ENCODE measurements at places on chromosomes 7 and 10.

DNA sequence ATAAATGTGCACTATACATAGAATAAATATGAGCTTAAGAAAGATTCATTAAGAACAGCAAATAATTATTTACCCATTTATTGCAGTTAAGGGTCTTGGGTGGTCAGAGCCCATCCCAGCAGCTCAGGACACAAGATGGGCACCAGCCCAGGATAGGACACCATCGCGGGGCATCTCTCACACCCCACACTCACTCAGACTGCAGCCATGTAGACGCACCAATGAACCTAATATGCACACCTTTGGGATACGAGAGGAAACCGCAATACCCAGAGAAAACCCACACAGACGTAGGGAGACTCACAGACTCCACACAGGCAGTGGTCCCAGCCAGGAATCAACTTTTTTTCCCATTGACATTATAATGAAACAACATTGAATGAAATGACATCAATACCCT is 36.0 kb downstream of the CARD11 start:
- DNase-seq: no peak

- DNase-seq: no peak
Measured at GRCh38 chr10:121057269-121057668, 206.1 kb downstream of the WDR11 start.

DNA sequence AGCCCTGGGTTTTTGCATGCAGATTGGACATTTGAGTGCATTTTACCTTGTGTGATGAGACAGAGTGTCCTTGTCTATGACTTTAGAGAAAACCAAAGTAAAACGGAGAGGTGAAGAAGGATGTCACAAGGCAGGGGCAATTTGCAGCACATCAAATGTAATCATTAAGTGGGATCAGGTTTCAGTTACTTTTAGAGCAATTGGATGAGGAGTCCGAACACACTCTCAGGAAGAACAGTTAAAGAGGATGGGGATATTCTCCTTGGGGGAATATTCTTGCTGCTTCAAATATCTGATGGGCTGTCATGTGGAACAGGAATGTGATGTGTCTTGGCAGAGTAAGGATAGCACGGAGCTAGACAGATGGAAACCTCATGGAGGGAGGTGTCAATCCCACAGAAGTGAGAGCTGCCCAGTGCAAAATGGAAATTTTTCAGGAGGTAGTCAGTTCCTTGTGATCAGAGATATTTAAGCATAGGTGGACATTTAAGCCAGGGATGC is 757 bp downstream of the RAB19 start:
- no peak for DNase-seq

GRCh38 chr10:71727738-71728737 is 8.5 kb upstream of the C10orf105 start:
- DNase-seq: no peak

DNA sequence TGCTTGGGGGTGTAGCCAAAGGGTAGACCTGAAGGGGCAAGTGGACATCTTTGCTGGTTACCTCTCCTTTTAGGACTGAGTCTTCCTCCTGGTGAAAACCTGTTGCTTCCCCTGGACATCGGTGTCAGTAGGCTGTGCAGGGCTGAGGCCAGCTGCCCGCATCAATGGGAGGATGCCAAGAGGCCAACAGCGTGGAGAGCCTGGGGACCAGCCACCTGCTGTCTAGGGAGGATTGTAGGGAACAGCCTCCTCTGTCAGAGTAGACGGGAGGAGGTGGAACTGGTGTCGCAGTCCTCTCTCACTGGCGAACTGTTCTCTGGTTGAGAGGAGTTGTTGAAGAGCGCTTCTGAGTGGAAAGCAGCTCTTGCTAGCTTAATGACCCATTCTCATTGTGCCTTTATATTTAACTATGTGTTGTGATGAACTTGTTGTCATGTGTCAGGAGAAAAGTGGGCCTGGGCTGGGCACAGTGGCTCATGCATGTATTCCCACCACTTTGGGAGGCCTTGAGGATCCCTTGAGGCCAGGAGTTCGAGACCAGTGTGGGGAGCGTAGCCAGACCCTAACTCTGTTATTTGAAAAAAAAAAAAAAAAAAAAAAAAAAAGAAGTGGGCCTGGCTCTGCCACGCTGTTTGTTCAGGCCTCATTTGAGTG is 1.8 kb downstream of the SUFU start:
- no peak for DNase-seq

DNA sequence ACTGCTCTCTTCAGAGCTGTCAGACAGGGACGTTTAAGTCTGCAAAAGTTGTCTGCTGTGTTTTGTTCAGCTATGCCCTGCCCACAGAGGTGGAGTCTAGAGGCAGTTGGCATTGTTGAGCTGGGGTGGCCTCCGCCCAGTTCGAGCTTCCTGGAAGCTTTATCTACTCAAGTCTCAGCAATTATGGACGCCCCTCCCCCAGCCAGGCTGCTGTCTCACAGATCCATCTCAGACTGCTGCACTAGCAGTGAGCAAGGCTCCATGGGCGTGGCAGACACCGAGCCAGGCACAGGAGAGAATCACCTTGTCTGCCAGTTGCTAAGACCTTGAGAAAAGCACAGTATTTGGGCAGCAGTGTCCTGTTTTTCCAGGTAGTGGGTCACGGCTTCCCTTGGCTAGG is 98.1 kb downstream of the SDHAF3 start:
- no peak for DNase-seq

DNA sequence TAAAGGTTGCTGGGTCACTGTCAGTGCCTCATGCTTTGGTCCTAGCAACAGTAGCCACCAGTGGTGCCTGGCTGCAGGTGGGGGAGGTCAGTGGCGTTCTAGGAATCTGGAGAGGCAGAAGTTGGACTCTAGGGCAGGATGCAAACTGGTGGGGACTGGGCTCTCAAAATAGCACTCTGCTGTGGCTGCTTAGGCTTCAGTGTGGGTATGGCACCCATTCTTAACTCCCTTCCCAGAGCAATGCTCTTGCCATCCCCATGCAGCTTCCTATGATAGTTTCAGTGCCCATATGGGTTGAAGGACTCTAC is 330.8 kb downstream of the PCDH15 start:
- no peak for DNase-seq

DNA sequence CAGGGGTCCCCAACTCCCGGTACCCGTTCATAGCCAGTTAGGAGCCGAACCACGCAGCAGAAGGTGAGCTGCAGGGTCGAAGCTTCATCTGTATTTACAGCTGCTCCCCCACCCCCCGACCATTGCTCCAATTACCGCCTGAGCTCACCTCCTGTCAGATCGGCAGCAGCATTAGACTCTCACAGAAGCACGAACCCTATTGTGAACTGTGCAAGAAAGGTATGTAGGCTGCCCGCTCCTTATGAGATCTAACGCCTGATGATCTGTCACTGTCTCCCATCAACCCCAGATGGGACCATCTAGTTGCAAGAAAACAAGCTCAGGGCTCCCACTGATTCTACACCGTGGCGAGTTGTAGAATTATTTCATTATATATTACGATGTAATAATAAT is 14.6 kb upstream of the AZGP1 start:
- DNase-seq: no peak

Measured in amygdala (tissue), 56 donors.